ENCODE measurements at places on chromosomes 2 and 18. TPM values are rescaled to one million over a fixed set of nuclear protein-coding genes. Genes with fewer than 3 reads are reported as not detected.
A peak's percentile ranks its signal among the peaks of the same experiment; 100 is the strongest.

FAM168B gene
- total RNA-seq: 194 TPM

DNA sequence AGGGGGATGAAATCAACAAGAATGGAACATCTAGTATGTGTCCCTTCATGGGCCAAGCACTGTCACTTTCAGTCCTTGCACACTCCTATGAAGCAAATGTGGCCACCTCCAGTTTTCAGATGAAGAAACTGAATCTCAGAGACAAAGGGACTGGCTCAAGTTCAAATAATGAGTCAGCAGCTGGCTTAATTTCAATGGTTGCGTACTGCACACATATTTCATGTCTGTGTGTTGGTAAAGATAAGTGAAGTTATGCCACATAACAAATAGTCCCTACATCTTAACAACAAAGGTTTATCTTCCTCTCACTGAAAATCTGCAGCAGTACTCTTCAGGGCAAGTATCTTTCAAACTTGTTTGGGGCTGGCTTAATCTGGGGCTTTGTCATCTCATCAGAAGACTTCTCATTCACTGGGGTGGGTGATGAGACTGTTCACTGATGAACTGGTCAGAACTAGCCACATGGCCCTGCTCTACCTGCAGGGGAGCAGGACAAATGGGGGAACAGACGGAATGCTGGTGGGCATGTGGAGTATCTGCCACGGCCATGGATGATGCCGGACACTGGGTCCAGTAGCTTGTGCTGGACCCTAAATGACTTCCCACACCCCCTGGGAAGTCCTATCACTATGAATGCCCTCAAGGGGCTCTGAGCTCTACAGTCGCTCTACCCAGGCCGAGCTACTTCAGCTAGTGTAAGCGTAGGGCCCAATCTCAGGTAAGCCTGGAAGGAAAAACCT is 263.2 kb downstream of the CYP26B1 start:
- DNase-seq: no peak

REG3G gene
- 0.35 TPM for total RNA-seq

- DNase-seq: no peak
Measured at GRCh38 chr18:9366126-9366714, 31.6 kb downstream of the TWSG1 start.

ANKRD30BL gene
- total RNA-seq: 11.2 TPM

GRCh38 chr2:95274291-95275150 is at the start of gene PROM2:
Gene PROM2, plus strand, starts transcription at chr2:95274449. Its CDS starts 137 bp downstream, at chr2:95274586.
- DNase-seq: no peak

DNA sequence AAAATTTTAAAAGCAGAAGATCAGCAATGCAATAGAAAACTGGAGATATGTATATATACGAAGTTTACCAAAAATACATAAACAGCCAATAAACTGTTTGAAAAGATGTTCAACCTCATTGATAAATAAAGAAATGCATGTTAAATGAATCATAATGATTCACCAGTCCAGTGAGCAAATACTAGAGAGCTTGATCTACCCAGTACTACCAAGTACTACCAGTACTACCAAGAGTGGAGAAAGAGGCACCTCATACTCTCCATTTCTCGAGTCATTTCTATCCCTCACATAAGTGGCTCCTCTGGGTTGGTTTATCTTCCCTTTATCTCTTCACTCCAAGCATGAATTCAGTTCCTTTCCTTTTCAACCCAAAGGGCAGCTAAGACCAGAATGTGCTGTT is 138.9 kb downstream of the MREG start:
- no peak for DNase-seq

DAW1 gene
- total RNA-seq: 0.29 TPM

DNA sequence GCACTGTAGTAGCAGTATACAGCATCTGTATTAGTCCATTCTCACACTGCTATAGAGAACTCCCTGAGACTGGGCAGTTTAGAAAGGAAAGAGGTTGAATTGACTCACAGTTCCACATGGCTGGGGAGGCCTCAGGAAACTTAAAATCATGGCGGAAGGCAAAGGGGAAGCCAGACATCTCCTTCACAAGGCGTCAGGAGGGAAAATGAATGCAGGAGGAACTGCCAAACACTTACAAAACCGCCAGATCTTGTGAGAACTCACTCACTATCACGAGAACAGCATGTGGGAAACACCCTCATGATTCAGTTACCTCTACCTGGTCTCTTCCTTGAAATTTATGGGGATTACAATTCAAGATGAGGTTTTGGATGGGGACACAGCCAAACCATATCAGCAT is 25.4 kb downstream of the MAP4K4 start:
- DNase-seq: no peak

- DNase-seq: peak; percentile 57
Measured at GRCh38 chr2:144524118-144525009, 4.4 kb upstream of the ZEB2 start.

DNA sequence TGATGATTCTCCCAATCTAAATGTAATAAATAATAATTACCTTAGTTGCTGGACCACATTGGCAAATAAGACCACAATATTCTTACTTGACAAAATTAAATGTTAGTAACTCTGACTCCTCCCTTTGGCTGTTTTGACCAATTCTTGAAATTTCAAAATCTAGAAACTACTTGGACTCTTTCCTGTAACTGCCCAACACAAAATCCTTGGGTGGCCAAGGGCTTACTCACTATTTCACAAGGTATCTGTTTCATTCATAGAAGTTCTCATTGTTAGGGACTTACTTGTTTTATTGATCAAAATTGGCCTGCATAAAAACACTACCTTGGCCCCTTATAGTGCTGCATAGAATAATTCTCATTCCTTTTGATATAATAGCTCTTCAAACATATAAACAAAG is 19.4 kb downstream of the CDH20 start:
- DNase-seq: no peak

DNA sequence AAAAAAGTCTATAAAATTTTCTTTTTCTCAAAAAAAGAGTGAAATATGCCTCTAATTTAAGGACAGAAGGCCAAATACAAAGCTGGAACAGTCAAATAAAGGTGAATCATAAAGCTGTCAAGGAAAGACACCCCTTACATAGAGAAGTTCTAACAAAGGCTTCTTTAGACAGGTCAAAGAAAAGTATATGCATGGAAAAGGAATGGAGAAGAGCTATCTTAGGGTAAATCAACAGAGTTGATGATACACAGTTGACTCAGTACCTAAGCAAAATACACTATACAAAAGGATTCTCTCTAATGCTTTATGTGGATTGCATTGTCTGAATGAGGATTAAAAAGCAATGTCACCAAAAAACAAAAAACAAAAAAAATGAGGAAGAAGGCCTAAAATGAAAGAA is 214.8 kb downstream of the TXNL1 start:
- DNase-seq: no peak

NEU2 gene
- total RNA-seq: not detected

- DNase-seq: peak; percentile 16
Measured at GRCh38 chr2:239015218-239015900, 167.5 kb downstream of the TWIST2 start.

- no peak for DNase-seq
Measured at GRCh38 chr2:106205488-106205887, 11.4 kb upstream of the UXS1 start.

GRCh38 chr2:118752762-118753429 is 94.6 kb downstream of the EN1 start:
- no peak for DNase-seq

ACTR3 gene
- total RNA-seq: 179 TPM

CAPN13 gene
- total RNA-seq: not detected

REEP1 gene
- 10.6 TPM for total RNA-seq

DNA sequence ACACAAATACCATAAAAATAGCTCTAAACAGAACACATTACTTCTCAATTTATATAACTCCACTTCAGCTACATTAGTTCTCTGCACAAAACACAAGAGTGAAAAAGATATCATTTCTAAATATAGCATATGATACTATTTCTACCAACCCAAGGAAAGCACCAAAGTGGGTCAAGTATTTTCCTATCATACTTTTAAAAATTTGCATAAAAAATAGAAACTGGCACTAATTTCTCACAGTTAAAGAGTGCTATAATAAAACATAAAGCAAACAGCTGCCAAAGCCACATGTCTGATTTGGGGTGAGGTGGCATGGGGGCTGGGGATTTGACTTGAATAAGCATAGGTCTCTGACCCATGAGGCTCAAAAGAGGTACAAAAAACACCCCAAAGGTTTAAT is 61.5 kb downstream of the BARD1 start:
- no peak for DNase-seq

NEMP2 gene
- total RNA-seq: 3.5 TPM

GRCh38 chr18:4524096-4524495 is 69.0 kb upstream of the DLGAP1 start:
- DNase-seq: no peak

GRCh38 chr2:192140236-192140839 is 54.4 kb downstream of the TMEFF2 start:
- no peak for DNase-seq

DNA sequence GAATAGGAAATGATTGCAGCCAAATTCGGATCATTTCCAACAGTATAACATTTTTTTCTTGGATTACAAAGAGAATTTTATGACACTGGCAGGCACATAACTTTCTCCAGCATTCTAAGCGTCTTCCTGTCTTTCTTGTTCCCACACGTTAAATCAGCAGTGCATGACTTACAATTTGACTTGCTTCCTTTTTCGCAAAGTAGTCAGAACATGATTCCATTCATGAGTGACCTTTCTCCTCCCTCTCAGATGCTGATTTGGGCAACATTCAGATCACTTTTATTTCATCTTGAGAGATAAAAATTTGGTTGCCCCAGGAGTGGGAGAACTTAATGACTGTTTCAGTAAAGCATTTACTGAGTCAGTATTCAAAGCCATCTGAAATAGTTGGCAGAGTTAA is 858.7 kb upstream of the ACVR2A start:
- no peak for DNase-seq

DNA sequence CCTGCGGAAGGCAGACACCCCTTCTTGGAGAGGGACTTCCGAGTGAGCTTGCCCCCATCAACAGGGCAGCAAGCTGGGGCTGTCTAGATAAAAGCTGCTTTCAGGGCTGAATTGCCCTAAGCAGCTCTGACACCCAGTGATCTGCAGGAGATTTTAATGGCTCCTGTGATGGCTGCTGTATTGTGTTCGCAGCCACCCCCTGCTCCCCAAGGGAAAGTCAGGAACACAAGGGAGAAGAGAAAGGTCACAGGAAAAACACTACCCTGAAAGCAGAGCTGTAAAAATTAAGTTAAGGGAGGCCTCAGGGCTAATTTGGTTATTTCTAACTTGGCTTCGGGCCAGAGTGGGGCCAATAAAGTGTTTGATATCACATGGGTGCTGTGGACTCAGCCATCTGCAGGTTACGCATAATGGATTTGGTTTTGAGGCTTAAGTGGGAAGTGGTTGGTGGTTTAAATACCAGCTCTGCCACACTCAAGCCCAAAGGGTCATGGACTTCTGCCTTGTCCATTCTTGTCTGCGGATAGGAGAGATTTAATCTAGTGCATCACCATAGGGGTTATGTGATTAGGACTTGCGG is 147.6 kb downstream of the CLIP4 start:
- no peak for DNase-seq

- DNase-seq: no peak
Measured at GRCh38 chr2:33617401-33617800, 18.3 kb upstream of the FAM98A start.

GRCh38 chr2:113083296-113083695 is 15.5 kb downstream of the IL1F10 start:
- no peak for DNase-seq

DNA sequence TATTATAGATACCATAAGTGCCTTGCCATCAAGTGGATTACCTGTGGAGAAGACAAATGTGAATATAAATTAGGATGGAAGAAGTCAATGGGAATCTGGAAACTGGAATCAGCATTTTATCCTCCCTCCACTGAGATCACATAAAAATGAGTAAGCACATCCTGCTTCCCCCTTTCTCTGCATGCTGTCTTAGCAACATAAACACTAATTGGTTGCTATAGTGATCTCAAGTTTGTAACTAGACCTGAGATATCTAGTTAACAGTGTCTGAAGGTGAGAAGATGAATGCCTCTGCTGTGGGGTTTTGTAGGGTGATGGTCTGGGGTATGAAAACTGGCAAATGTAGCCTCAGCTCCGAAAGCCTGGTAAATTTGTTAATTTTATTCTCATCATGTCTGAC is 1357.5 kb upstream of the CELF4 start:
- DNase-seq: no peak

DUSP19 gene
- total RNA-seq: 12.4 TPM

FIGN gene
- 1.8 TPM for total RNA-seq

DES gene
- total RNA-seq: 578 TPM

SEMA4C gene
- total RNA-seq: 72.4 TPM

DNA sequence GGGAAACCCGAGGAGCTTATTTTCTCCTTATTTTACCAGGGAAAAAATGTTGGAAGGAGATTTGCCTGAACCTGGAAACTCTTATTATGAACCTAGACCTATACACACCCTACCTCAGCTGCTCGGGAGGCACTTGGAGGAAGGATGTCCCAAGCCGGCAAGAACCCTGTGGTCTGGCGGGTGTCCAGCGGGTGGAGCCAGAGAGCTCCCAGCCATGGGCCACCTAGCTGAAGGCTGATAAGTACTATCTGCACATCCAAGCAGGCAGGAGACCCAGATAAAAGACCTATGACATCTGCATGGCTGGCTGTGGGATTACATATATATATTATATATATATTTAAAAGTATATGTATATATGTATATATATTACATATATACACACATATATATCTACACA is 1.1 kb upstream of the SLC14A1 start:
- DNase-seq: peak; percentile 30

All from uterus (tissue), 4 donors.